HT1080 (cell line): ENCODE measurements at places on chromosomes 7 and 10.

DNA sequence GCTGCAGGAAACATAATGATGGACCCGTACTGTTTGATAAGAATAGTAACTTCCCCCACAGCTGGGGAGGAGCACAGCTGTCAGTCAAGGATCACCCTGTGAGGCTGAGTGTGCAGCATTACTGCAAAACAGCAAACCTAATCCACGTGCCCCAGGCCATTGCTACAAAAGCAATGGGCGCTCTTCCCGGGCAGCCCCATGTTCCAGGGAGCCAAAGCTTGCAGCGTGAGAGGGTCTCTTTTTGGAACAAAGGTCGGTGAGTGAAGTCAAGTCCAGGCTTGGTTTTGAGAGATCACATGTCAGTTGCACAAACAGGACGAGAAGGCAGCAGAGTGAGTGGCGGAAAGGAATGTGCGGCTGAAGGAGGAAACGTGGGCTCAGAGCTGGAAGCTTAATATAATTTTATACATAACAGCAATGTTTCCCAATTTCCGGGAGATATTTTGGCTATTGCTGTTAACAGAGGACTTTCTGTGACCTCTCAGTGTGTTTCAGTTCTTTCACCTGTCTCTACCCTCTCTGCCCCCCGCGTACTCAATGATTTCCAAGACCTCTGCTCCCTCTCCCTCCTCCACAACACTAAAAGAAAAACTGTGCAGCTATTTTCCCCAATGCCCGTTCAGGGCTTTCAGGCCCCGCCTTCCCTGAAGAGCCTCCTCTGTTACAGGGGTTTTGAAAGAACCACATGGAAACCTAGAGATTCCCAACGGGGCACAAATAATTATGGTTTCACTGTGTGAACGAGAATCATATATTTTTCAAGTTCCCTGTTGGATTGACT is 128.9 kb downstream of the MTPAP start:
- no peak for DNase-seq

GRCh38 chr7:35720032-35720431 is 25.1 kb upstream of the HERPUD2 start:
- DNase-seq = no peak

DNA sequence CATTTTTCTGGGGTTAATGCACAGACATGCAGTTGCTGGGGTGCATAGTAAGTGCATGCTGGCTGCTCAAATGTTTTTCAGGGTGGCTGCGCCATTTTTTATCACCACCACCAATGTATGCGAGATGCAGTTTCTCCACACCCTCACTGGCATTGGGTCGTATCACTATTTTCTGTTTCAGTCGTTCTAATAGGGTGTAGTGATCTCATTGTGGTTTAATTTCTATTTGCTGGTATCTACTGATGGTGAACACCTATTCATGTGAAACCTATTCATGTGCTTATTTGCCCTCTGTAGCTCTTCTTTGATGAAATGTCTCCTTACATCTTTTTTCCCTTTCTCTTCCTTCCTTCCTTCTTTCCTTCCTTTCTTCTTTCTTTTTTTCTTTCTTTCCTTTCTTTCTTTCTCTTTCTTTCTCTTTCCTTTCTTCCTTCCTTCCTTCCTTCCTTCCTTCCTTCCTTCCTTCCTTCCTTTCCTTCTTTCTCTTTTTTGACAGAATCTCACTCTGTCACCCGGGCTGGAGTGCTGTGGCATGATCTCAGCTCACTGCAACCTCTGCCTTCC is 84.3 kb downstream of the ELFN1 start:
- DNase-seq = no peak

DNA sequence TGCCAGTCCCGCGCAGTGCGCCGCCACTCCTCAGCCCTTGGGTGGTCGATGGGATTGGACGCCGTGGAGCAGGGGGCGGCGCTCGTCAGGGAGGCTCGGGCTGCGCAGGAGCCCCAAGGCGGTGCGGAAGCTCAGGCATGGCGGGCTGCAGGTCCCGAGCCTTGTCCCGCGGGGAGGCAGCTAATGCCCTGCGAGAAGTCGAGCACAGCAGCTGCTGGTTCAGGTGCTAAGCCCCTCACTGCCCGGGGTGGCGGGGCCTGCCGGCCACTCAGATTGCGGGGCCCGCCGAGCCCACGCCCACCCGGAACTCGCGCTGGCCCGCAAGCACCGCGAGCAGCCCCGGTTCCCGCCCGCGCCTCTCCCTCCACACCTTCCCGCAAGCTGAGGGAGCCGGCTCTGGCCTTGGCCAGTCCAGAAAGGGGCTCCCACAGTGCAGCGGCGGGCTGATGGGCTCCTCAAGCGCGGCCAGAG is 14.4 kb upstream of the WASL start:
- DNase-seq = no peak

- DNase-seq = peak; percentile 15
These were observed 6.1 kb upstream of the LAMB4 start for GRCh38 chr7:108136191-108136688.

DNA sequence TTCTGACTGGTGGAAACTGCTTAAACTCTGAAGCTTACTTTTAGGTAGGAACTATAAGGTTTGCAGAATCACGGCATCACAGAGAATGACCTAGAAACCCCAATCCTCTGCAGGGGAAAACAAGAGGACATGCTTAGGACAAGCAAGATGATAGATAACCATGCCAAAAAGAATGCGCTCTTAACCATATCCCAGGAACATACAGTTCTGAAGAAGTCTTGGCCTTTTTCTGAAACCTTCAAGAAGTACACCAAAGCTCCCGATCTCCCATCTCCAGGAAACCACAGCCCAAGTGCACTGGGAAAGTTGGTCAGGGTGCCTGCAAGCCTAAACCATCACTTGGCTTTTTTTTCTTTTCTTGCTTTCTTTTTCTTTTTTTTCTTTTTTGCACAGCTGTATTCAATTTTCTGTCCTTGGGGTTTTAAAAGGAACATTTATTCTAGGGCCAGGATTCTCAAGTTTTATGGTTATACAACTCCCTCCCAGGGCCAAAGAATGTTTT is 12.2 kb upstream of the SVIL start:
- DNase-seq = no peak

DNA sequence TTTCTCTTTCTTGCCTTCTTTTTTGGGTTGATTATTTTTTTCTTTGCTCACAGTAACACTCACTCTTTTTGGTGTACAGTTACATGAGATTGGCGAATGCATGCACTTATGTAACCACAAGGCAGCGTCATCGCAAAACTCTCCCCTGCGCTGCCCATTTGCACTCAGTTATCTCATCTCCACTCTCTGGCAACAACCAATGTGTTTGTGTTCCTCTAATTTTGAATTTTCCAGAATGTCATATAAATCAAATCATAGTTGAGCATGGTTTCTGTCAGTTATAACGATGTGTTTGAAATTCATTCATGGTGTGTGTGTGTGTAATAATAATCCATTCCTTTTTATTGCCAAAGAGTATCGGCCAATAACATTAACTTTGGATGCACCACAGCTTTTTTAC is 23.0 kb upstream of the IGFBP3 start:
- DNase-seq = peak; percentile 13

GRCh38 chr10:46543466-46544377 is 12.7 kb downstream of the GPRIN2 start:
- DNase-seq = no peak

DNA sequence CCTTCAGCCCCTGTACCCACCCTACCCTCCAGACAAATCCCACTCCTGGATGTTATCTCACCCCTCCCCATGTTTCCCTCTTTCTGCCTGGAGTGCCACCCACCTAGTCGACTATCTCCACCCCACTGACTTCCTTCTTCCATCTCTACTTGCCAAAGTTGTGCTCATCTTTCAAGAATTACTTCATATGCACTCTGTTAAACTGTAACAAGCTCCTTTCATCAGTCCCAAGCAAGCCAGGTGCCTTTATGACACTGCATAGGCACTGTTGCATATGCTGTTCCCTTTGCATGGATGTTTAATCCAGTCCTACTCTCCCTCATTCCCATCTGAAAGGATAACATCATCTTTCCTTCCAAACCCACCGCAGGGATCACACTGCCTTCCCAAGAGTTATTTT is 8.9 kb upstream of the CDK1 start:
- DNase-seq = no peak

DNA sequence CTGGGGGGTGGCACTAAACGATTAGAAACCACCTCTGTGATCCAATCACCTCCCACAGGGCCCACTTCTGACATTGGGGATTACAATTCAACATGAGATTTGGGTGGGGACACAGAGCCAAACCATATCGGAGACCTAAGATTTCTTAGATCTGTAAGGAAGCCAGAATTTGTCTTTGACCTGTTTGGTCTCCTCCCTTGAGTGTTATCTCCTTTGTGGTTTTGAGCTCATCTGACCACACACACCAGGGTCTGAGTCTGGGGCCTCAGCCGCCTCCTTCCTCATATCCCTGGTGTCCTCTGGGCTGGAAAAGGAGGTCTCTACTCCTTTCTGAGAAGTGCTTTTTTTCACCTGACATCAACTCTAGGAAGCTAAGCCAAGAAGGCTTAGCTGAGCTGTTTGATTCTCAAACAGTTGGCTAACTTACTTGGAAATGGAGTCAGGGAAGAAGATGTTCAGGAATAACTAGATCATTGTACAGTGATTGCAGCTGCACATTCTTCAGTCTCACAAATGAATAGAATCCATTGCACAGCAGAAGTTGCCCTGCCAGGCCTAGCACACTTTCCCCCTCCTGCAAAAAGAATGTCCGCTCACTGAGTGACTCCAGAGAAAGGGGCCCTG is 167.4 kb downstream of the ARHGAP21 start:
- DNase-seq = no peak

DNA sequence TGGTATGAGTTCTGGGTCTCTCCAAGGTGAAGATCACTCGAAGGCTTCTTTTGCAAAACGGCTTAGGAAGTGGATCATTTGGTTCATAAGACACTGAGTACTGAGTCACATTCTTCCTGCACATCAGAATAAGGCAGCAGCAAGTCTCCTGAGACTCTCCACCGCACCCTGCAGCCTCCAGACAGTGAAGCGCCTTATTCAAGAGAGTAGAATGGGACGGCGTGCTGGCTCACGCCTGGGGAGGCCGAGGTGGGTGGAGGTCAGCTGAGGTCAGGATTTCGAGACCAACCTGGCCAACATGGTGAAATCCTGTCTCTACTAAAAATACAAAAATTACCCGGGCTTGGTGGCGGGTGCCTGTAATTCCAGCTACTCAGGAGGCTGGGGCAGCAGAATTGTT is 70.3 kb downstream of the C10orf143 start:
- DNase-seq = no peak

DNA sequence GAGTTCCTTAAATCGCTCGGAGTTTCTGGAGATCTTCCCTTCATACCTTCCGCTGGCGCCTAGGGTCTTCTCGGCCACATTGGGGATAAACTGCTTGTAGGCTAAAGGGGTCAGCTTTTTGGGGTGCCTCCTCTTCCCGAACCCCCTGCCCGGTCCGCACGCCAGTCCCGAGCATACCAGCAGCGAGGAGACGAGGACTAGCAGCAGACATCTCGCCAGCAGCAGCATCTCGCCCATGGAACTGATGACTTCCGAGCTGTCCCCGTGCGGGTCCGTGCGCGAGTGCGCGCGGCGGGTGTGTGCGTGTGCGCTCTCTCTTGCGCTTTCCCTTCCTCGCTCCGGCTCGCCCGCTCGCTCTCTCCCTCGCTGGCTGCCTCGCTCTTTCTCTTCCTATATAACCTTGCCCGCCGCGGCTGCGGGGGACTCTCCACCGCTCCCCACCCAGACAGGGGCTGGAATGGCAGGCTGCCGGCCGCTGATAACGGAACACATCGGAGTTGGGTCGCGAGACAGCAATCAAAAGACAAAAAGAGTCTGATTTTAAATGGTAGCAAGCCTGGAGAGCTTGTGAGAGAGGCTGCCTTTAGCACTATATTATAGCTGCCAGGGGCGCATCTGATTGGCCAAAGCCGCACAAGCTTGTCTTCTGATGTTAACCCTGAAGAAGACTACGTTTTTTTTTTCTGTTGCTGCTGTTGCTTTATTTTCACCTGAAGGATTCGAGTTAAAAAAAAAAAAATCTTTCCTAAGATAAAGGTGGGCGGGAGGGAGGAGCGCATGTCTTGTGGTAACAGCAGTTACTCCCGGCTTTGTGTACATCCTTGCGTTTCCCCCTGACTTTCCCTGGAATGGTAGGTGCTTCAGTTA is at the start of gene SHH:
SHH (minus strand) TSS at position 569 of the 867 bp plus-strand sequence; CDS start at position 228, 341 bp downstream.
- no peak for DNase-seq

DNA sequence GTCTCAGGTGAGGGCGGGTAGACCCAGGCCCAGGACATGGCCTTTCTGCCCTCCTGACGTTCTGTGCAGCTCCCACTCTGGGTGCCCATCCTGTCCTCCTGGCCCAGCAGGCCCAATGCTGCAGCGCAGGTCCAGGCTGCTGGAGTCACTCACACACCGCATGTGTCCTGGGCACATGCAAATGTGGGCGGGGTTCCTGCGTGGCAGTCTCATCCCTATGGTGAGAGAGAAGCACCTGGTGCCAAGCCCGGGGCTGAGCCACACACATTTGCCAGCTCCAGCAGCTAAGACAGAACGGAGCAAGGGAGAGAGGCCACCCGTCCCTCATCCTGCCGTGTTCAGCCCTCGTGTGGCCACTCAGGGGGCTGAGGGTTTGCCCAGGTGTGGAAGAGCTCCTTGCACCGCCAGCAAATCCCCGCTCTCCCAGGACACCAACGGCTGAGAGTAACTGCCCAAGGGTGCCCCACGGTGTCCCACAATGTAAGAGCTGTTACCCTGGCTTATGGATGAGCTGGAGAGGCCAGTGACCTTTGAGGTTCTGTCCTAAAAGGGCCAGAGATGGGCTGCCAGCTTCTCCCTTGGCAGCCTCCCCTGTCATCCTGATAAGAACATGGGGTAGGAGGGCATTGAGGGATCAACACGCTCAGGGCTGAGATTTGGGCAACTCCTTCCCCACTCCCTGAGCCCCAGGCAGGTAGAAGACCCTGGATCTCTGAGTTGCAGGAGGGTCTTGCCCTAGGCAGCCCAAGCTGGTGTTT is 4.4 kb downstream of the FUOM start:
- DNase-seq = no peak

GRCh38 chr7:131540491-131541162 is 15.8 kb downstream of the PODXL start:
- no peak for DNase-seq

DNA sequence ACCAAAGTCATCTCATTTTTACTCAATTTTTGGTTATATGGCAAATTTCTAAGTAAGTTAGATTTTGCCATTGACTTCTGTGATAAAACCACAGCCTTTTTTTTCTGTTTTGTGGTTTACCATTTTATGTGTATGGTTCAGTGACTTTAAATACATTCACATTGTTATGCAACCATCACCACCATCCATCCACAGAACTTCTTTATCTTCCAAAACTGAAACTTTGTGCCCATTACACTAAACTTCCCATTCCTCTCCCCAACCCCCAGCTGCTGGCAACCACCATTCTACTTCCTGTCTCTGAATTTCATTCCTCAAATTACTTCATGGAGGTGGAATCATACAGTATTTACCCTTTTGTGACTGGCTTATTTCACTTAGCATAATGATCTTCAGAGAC is 280.4 kb upstream of the TCERG1L start:
- DNase-seq = no peak

DNA sequence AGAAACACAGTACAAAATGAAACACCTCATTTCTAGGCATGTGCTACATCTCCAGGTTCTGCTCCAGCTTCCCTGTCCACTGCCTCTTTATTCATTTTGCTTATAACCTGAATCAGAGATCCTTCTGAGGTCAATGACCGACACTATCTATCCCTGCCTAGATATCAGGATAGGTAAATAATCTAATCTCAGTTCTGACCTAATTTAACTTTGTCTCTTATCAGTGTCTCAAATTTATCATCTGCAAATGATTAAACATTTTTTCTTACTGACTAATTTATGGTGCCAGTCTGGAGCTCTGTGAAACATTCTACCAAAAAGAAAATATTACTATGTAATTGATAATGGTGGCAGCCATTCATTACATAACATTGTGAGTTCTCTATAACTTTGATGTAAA is 61.1 kb downstream of the SGCE start:
- DNase-seq = no peak

- no peak for DNase-seq
These were observed 10.8 kb downstream of the ERLIN1 start for GRCh38 chr10:100174699-100175677.
